ENCODE measurements at places on chromosomes 16 and 17.

GRCh38 chr17:55722016-55722736, 488 bp downstream of the TMEM100 start:
- DNase-seq, result no peak

DNA sequence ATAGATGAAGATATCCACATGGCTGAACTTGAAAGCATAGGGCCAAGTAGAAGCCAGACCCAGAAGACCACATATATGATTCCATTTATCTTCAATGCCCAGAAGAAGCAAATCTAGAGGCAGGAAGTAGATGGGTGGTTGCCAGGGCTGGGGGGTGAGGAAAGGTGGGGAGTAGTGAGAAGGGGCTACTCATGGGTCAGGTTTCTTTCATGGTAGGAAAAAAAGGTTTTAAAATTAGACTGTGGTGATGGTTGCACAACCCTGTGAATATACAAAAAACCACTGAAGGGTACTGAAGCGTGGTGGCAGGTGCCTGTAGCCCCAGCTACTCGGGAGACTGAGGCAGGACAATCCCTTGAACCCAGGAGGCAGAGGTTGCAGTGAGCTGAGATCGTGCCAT, 5.4 kb downstream of the CD2BP2 start:
- DNase-seq, result no peak

- no peak for DNase-seq
Measured at GRCh38 chr16:56611281-56611833, 3.0 kb downstream of the MT2A start.

- no peak for DNase-seq
Measured at GRCh38 chr16:65896448-65897153, 469.9 kb upstream of the CDH5 start.

- DNase-seq, result no peak
Measured at GRCh38 chr17:73679476-73679875, 35.2 kb upstream of the SDK2 start.

- DNase-seq, result no peak
Measured at GRCh38 chr17:67606471-67606870, 111.3 kb upstream of the NOL11 start.

- no peak for DNase-seq
Measured at GRCh38 chr16:17083628-17084027, 387.1 kb downstream of the XYLT1 start.

DNA sequence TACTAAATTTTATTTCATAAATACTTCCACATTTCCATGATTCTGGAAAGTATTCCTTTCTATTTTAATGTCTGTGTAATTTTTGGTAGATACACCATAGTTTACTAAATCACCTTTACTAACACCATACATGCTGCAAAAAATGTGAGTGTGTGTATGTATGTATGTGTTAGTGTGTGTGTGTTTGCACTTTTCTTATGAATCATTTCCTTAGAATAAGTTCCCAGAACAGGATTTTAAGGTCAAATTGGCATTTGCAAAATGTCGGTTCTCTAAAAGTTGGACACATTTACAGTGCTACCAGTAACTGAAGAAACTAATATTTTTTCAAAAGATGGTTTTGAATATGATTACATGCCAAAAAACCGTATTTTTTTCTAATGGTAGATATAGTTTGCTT, 137.1 kb downstream of the CYB561 start:
- no peak for DNase-seq

DNA sequence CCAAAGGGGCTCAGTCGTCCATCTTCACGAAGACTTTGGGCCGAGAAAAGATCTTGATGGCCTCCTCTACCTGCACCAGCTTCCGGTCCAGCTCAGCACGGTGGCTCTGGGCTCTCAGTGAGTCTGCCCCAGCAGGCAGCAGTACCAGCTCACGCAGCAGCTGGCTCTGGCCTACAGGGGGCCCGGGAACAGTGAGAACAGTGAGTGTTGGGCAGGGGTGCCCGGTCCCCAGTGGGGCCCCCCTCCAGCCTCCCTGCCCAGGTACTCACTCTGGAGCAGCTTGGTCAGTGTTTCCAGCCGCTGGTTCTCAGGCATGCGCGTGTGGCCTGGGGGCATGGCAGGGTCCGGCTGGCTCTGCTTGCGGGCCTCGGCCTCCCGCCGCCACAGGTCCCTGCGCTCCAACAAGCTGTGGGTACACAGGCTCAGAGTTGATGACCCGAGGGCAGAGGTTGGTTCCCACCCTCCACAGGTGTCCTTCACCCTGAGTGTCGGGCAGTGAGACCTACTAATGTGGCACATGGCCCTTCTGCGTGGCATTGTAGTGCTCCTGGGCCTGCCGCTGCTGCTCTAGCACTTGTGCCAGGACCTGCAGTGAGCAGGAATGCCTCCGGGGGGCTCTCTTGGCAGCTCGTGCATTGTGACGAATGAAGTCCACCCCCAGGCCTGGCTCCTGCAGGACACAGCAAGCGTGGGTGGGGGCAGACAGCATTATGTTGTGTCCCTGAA, 2.6 kb downstream of the PARD6A start:
- no peak for DNase-seq

- DNase-seq, result no peak
Measured at GRCh38 chr17:2932946-2933345, 130.5 kb downstream of the OR1D5 start.

DNA sequence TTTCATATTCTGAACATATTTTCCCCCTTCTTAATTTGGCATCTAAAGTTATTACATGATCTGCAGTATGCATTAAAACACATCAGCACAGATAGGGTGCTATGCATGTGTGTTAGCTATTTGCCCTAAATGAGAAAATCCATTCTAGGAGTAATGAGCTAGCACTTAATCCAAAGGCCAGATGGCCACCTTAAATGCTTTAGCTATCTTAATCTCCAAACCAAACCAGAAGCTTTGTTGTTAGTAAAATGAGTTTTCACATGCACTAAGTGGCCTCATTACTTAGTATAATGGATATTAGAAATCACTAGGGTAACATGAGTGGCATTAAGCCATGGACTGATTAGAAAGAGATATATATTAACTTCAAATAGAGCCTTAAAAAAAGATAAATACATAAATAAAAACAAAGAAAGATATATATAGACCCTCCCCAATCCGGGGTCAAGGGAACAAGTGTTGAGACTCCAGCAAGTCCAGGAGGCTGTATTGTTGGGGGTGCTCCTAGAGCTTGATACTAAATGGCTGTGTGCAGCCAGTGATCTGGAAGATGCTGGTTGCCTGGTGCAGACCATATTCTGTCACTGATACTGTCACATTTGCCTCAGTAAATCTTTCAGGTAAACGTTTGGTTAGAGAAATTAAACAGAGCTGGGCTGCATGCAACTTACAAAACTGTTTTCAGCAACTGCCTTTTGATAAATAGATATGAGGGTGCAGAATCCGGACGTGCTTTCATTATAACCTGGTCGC, 67.3 kb downstream of the MYH10 start:
- DNase-seq, result no peak

DNA sequence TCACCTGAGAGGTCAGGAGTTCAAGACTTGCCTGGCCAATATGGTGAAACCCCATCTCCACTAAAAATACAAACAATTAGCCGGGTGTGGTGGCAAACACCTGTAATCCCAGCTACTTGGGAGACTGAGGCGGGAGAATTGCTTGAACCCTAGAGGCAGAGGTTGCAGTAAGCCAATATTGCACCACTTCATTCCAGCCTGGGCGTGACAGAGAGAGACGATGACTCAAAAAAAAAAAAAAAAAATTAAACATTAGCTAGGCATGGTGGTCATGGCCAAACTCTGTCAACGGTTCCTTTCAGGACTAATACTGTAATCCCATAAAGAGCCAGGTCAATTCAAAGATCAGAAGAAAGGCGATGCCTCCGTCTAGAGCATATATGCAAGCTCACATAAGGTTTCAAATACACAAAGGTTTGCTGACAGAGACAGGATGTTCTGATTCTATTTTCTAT, 2.4 kb downstream of the RNF157 start:
- no peak for DNase-seq

DNA sequence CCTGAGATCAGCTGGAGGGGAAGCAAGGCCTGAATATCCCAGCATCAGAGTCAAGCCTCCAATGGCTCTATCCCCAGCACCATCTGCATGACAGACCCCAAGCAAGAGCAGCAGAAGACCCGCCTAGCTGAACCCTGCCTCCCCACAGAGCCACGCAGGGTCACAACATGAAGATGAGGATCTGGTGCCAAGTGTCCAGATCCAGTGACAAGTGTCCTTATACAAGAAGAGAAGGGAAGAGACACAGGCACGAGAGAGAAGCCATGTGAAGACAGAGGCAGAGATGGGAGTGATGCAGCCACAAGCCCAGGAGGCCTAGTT, 28.9 kb downstream of the TNFRSF13B start:
- no peak for DNase-seq

DNA sequence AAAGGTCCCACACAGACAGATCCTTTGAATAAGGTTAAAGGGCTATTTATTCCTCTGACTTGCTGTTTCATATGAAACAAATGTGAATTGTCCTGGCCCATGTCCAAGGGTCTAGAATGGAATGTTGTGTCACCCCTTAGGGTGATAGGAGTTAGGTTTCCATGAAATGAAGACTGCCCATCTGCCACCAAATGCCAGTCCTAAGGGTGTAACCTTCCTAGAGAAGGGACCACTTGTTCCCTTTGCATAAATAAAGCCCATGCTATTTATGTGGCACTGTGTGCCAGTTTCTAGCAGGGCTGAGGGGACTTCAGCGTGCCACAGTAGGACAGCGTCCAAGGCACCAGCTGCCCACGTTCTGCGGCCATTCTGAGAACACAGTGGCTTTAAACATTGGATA, 171.3 kb downstream of the ABCA8 start:
- no peak for DNase-seq

GRCh38 chr17:47213540-47213939, 4.4 kb downstream of the MYL4 start:
- no peak for DNase-seq

GRCh38 chr17:8696906-8697305, 47.7 kb downstream of the CCDC42 start:
- no peak for DNase-seq

DNA sequence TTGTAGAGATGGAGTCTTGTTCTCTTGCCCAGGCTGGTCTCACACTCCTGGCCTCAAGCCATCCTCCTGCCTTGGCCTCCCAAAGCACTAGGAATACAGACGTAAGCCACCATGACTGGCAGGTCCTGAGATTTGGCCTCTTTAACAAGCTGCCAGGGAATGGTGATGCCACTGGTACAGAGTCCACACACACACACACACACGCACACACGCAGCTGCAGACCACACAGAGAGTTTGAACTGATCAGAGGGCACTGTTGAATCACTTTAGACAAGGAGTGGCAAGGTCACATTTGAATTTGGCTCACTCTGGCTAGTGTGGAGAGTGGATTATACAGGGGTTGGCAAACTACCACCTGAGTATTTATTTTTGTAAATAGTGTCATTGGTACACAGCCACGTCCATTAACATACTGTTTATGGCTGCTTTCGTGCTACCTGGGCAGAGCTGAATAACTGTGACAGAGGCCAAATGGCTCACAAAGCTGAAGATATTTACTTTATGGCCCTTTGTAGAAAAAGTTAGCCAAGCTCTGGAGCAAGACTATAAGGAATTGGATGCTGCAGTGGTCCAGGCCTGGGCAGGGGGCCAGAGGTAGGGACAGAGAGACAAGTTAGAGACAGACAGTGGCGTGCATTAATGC, 9.9 kb downstream of the ITPRIPL2 start:
- no peak for DNase-seq

DNA sequence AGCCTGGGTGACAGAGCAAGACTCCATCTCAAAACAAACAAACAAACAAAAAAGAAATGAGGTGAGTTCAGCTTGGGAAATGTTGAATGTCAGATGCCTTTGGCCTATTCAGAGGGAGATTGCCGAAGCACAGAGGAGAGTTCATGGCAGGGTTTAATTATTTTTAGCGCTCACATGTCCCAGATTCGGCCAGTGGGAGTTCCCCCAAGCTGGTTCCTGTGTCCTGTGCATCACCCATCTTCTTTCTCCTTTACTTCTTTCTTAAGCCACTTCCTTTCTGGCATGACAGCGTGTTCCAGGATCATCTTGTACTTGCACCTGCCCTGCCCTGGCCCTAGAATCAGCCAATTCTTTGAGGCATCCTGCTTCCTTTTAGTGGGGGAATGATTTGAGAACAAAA, 9.2 kb downstream of the MPV17L start:
- DNase-seq, result no peak

GRCh38 chr16:89697616-89698331, 3.7 kb downstream of the SPATA2L start:
- DNase-seq, result no peak
